Activated naive CD8-positive, alpha-beta T cell treated with anti-CD3 and anti-CD28 coated beads for 36 hours (primary cell): ENCODE measurements at places on chromosomes 5 and 9.

DNA sequence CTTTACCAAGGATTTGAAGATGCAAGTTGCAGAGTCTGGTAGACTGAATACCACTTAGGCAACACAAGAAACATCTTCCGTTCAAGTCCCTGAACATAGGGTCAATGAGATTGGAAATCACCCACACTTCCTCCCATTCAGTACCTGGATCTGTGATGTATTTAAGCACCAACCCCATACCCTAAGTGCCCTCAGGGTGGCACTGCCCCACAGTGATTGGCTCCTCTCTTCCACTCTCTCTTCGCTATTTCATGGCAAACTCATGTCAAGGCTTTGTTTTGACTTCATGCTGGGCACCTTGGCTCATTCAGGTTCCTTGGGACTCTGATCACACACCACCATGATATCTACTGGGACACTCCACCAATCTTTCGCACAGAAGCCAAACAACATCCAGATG, 53.7 kb downstream of the GGTA1 start:
- no peak overlapping the region for H3K27ac ChIP-seq
- DNase-seq = peak; percentile 25
- H3K27me3 ChIP-seq = peaks cover 16% of the 10 kb centered on the region
- no peak overlapping the region for H3K4me3 ChIP-seq
- H3K4me1 ChIP-seq = peaks cover 9% of the 10 kb centered on the region

- H3K27ac ChIP-seq = no peak overlapping the region
- H3K4me1 ChIP-seq = peaks cover 8% of the 10 kb centered on the region
- H3K4me3 ChIP-seq = no peak overlapping the region
- DNase-seq = no peak
Observed at GRCh38 chr5:154351141-154351540, 94.7 kb upstream of the SAP30L start.

DNA sequence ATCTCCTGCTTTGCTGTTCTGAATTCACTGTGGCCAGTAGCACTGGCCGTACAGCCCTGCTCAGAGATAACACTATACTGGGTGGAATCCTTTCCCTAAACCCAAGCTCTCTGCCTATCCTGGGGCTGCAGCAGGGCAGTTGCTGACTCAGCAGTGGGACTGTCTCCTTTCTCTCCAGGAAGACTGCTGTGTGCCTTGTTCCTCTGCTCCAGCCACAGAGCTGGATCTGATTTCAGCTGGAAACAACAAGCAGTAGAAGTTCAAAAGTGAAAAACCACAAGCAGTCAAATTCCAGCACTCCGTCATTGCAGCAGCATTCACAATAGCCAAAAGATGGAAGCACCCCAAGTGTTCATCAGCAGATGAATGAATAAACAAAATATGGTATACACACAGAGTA, 105.0 kb downstream of the FBXL7 start:
- no peak for DNase-seq
- H3K4me3 ChIP-seq = no peak overlapping the region

DNA sequence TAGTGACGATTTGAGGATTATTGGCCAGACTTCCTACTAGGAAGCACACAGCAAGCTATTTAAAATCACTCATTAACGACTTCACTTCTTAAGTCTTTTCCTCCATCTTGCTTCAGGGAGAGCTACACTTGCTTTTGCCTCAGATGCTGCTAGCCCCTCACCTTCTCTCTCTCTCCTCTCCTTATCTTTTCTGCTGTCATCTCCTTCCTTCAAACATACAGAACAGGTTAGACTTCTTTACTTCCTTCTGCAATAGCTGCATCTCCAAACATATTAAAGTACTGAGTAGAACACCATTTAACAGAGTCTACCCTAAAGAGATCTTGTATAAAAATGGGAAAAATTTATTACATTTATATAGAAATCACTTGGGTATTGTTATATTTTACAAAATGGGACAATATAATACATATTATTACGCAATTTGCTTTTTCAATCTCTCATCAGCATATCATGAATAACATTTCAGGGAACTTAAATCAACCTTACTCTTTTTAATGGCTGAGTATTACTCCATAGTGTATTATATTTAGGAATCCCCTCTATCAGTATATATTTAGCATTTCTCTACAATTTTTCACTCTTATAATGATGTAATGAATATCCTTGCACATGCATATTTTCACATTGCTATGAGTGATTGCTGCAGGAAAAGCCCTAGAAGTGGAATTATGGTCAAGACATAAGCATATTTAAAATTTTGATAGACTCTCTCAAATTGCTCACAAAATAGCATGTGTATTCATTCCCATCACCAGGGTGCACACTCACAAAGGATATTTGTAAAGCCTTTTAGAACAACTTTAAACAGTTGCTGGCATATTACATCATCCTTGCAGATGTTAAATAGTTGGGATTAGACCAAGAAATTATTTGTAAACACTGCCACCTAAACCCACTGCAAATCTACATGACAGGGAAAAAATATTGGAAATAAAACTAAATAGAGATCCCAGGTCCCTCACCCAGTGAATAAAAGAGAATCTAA, 164.5 kb upstream of the NFIB start:
- no peak overlapping the region for H3K4me3 ChIP-seq
- H3K27ac ChIP-seq = no peak overlapping the region
- H3K36me3 ChIP-seq = no peaks in the 10 kb centered on the region
- peaks cover 8% of the 10 kb centered on the region for H3K27me3 ChIP-seq
- no peaks in the 10 kb centered on the region for H3K4me1 ChIP-seq

DNA sequence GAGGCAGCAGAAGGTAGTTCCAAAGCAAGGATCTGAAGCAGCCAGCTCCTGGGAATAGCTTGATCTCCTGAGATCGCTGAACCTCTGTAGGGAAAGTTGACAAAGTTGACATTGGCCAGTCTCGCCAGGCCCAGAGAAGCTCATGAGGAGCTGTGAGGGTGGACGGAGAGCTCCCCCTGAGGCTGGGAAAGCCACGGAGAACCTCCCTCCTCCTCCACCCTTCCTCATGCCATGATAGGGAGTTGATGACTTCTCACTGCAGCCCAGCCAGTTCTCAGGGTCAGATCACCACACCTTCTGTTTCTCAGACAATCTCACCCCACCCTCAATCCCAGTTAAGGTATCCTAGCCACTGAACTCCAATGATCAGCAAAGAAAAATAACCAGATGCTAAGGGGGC, 30.4 kb upstream of the KCNV2 start:
- no peaks in the 10 kb centered on the region for H3K36me3 ChIP-seq
- H3K27me3 ChIP-seq = no peaks in the 10 kb centered on the region
- no peak overlapping the region for H3K27ac ChIP-seq
- H3K4me1 ChIP-seq = no peaks in the 10 kb centered on the region

DNA sequence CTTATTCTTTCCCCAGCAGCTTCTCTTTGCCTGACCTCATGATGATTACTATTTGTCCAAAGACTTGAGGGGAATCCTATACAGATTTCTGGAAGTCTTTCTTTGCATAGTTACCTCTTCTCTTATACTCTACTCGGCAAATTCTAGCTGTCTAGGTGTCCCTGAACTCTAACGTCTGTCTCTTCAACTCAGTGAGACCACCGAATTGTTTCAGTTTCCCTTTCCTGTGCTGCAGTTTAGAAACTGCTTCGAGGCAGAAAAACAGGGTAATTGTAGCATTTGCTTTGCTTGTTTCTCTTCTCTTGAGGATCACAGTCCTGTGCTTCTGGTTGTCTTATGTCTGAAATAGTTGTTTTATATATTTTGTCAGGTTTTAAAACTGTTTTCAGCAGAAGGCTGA, 14.8 kb downstream of the LVRN start:
- H3K27ac ChIP-seq = no peak overlapping the region
- no peaks in the 10 kb centered on the region for H3K36me3 ChIP-seq
- peaks cover 4% of the 10 kb centered on the region for H3K4me1 ChIP-seq

DNA sequence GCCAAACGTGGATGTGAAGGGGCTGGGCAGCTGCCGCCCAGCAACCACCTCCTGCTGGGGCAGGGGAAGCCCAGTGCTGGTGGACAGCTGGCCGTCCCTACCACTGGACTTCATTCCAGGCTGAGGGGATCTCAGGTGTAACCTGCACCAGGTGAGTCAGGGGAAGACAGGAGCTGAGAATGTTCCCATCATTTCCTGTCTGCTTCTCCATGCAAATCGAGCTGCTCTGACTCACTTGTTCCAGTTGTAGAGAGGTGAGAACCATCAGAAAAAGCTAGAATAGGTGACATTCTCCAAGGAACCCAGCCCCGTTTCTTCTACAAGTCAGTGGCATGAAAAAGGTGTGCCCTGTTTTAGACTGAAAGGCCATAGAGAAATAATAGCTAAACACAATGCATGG, 21.8 kb upstream of the BARX1 start:
- no peak for DNase-seq
- peaks cover 24% of the 10 kb centered on the region for H3K27me3 ChIP-seq
- H3K4me1 ChIP-seq = no peaks in the 10 kb centered on the region
- no peak overlapping the region for H3K4me3 ChIP-seq
- no peaks in the 10 kb centered on the region for H3K36me3 ChIP-seq
- H3K27ac ChIP-seq = no peak overlapping the region

DNA sequence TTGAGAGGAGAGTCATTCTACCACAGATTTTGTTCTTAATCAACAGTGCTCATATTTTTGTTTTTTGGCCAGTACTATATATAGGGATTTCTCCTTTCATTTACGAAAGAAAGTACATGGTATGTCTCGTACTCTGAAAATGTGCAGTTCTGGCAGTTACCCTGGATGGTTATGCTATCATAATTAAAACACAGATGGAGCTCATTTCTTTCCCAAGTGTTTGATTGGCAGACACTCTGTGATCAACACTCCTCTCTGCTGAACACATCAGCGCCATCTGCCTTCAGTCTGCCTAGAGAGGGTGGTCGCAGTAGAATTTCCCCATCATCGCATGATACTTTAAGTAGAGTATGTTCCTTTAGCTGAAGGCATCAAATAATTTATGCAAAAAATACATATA, 64.5 kb downstream of the PAM start:
- no peak overlapping the region for H3K27ac ChIP-seq
- H3K36me3 ChIP-seq = peaks cover 7% of the 10 kb centered on the region
- no peaks in the 10 kb centered on the region for H3K27me3 ChIP-seq
- peaks cover 29% of the 10 kb centered on the region for H3K4me1 ChIP-seq

DNA sequence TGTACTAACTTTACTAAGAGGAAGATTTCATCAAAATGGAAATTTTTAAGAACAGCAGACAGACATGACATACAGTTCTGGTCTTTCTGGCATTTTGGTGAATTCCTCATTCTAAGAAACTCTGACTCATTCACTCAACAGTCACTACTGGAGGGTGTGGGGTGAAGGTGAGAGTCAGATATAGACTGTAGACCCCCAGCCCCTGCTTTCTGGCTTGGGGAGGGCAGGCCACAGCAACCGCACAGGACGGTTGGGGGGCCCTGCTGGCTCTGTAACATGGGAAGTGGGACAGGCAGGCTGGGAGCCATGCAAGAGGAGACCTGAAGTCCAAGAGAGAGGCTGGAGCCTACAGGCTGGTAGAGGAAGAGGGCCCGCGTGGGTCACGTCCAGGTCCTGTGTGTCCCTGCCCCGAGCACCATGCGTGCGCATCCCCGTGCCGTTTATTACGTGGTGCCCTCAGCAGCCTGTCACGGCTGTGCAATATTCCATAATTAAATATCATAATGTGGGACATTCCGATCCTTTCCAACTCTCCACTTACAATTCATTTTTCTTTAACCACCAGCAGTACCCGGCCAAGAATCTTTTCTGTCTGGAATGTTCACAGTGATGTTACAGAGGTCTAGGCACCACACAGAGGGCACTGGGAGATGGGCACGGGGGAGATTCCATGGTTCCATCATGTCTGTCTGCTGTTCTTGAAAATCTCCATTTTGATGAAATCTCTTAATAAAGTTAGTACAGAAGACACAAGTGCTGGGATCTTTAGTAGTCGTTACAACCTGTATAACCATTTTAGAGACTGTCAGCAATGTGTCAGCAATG, 75.5 kb downstream of the SEMA4D start:
- H3K27me3 ChIP-seq = no peaks in the 10 kb centered on the region
- DNase-seq = peak; percentile 84
- peak overlapping the region; percentile 99 for H3K27ac ChIP-seq
- H3K4me1 ChIP-seq = peaks cover 97% of the 10 kb centered on the region
- peak overlapping the region; percentile 41 for H3K4me3 ChIP-seq
- H3K36me3 ChIP-seq = peaks cover 88% of the 10 kb centered on the region

- no peaks in the 10 kb centered on the region for H3K4me1 ChIP-seq
- peaks cover 10% of the 10 kb centered on the region for H3K27me3 ChIP-seq
- H3K27ac ChIP-seq = no peak overlapping the region
- no peak for DNase-seq
- H3K36me3 ChIP-seq = peaks cover 2% of the 10 kb centered on the region
Observed at GRCh38 chr9:82052081-82052480, 63.5 kb downstream of the SPATA31D1 start.

GRCh38 chr9:124088476-124088837, 76.9 kb downstream of the LHX2 start:
- H3K27ac ChIP-seq = no peak overlapping the region
- DNase-seq = no peak
- no peak overlapping the region for H3K4me3 ChIP-seq
- peaks cover 8% of the 10 kb centered on the region for H3K27me3 ChIP-seq
- H3K36me3 ChIP-seq = no peaks in the 10 kb centered on the region

- H3K36me3 ChIP-seq = no peaks in the 10 kb centered on the region
- no peaks in the 10 kb centered on the region for H3K4me1 ChIP-seq
- DNase-seq = no peak
- H3K27ac ChIP-seq = no peak overlapping the region
Observed at GRCh38 chr9:134637241-134637640, 4.4 kb upstream of the COL5A1 start.

GRCh38 chr9:2026220-2026997, 11.3 kb downstream of the SMARCA2 start:
- no peaks in the 10 kb centered on the region for H3K27me3 ChIP-seq
- no peak overlapping the region for H3K4me3 ChIP-seq
- H3K4me1 ChIP-seq = peaks cover 87% of the 10 kb centered on the region
- no peak for DNase-seq

- H3K4me3 ChIP-seq = no peak overlapping the region
- DNase-seq = no peak
- peaks cover 3% of the 10 kb centered on the region for H3K27me3 ChIP-seq
- H3K4me1 ChIP-seq = no peaks in the 10 kb centered on the region
Observed at GRCh38 chr9:2934883-2935282, 91.0 kb upstream of the PUM3 start.

DNA sequence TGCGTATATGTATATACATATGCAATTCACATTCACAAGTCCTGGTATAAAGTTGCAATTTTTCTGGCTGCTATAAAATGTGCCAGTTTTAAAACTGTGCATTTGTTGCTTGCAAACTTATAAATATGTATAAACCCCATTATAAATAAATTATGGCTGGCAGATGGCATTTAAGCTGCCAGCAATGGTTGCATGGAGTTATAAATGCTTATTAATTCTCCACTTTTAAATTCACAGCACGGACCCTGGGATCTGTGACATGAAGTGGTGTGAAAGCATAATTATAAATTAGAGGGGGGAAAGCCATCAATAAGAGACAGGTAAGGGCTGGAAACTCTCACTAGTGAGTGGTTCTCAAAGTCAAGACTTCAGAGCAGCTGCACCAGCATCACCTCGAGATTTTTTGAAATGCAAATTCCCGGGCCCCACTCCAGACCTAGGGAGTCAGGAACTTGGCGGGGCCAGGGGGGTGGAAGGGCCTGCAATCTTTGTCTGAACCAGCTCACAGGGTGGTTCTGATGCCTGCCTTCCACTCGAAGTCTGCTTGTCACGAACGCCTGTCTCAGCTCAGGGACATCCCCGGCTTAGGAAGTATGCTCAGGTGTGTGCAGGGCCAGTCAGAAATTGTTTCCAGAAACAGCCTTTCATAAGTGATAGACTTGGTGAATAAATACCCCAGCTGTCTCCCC, 16.9 kb downstream of the S1PR3 start:
- H3K4me1 ChIP-seq = no peaks in the 10 kb centered on the region
- no peak overlapping the region for H3K27ac ChIP-seq
- no peak overlapping the region for H3K4me3 ChIP-seq
- no peaks in the 10 kb centered on the region for H3K36me3 ChIP-seq
- DNase-seq = no peak
